Heart left ventricle (tissue), 16 donors: ENCODE measurements at places on chromosomes 16 and 17. TPM values are rescaled to one million over a fixed set of nuclear protein-coding genes. Genes with fewer than 3 reads are reported as not detected.

DNA sequence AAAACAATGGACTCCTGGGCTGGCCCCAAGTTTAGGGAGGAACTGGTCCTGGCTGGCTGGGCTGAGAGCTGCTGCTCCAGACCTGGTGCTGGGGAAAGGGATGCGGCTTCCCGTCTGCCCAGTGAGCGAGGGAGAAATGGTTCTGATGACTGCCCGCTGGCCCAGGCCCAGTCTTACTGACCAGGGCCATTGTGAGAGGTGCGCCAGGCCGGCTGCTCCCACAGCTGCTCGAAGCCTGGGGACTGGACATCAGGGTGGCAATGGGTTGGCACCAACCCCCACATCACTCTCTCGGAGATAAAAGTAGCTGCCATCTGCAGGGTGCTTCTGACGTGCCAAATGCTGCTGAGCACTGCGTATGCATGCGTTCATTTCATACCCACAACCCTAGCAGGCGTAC, 53.2 kb downstream of the IRF8 start:
- DNase-seq = no peak

Gene SLC5A10
- total RNA-seq = not detected

GRCh38 chr16:57593021-57593420, 35.4 kb upstream of the ADGRG1 start:
- DNase-seq = no peak

- DNase-seq = no peak
Observed at GRCh38 chr17:21756856-21757619, 64.7 kb downstream of the KCNJ18 start.

- no peak for DNase-seq
Observed at GRCh38 chr17:31391496-31391949, at the start of gene RAB11FIP4. Gene RAB11FIP4 (plus strand): TSS chr17:31391675. CDS start chr17:31391853, 178 bp downstream.
